Brain (organoid and tissue), 16 donors: ENCODE measurements at places on chromosomes 5 and 9. TPM values are rescaled to one million over a fixed set of nuclear protein-coding genes. Genes with fewer than 3 reads are reported as not detected.
A peak's percentile ranks its signal among the peaks of the same experiment; 100 is the strongest.

The C5 gene
- 2.8 TPM for polyA plus RNA-seq

DNA sequence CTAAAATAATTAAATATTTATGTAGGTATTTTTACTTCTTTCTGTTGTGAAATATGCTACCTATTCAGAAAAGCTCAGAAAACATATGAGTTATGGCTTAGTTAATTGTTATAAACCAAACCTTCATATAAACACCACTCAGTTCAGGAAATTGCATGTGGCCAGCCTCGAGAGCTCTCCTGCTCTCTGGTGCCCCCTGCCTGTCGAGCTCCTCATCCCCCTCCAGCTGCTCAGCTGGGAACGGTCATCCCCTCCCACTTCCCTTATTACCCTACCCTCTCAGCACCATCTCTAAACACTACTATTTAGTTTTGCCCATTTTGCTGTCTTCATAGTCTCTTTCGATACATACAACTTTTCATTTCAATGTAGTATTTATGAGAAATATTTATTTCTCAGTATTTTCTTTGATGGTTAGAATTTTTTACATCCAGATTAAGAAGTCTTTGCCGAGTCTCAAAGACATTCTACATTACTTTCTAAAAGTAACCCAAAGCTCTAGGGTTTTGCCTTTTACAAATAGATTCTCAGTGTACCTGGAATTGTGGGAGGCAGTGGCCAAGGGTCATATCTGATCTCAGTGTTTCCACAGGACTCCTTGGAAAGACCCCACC is 51.2 kb upstream of the SEMA4D start:
- DNase-seq = peak; percentile 75

DNA sequence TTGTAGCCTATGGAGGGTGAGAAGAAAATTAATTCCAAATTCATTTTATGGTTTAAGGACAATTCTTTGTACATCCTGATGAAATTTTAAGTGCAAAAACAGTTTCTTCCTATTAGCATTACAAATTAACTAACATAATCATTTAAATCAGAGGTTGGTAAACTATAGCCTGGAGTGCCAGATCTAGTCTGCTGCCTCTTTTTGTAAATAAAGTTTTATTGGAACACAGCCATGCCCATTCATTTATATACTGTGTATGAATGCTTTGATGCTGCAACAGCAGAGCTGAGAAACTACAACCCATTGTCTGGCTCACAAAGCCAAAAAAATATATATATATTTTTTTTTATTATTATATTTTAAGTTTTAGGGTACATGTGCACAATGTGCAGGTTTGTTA is 80.2 kb downstream of the FNIP1 start:
- DNase-seq = no peak

DNA sequence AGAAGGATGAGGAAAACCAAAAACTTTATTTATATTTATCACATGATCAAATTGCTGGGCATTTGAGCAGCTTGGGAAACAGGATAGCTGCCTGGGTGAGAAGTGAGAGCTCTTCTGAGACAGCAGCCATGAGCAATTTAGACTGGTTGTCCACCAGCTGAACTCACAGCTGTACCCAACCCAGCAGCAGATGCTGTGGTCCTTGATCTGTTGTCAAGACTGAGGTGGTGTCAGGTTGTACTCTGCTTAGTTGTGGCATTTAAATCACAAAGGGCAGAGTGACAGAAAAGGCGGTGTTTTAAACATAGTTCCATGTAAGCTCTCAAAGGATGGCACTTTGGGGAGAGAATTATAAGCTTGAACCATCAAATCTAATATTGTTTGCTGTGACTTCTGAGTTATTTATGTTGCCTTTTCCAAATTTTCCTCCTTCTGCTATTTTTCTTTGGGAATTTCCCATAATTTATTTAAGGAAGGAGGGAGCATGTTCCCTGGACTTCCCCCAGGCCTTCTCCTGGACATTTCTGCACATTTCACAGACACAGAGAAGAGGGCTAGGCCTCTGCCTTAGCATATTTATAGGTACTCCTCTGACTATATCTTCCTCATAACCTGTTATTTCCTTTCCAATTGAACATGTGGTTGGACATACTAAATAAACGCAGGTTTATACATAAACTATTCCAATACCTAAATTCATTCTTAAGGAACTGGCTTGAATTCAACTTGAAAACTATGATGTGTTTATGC is 117.7 kb upstream of the FER start:
- no peak for DNase-seq

DNA sequence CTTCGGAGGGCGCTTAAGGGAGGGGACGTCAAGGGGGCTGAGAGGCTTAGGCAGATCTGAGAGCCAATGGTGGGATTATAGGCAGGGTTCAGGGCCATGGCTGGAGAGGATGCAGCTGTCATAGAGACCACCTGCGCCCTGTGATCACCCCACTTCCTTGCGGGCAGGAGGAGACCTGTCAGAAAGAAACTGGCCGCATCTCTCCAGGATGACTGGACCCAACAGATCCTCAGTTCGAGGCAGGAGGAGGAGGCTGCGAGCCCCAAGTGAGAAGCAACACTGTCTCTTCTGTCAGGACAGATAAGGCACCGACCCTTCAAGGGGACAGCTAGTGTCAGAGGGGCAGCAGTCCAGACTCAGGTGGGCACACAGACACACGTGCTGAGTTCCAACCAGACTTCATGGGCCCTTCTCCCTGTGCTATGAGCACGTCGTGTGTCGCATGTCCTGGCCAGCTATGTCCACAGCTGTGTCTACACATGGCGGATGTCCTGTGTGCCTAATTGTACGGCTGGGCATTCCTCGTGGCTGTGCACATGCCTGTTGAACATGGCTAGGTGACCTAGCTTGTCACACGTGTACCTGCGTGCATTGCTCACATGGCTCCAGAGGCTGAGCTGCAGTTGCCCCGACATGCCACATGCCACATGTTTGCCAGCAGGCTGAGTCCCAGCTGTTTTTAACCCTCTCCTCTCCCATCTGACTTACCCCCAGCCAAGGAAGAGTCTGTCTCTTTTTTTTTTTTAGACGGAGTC is 583 bp upstream of the AQP3 start:
- no peak for DNase-seq

DNA sequence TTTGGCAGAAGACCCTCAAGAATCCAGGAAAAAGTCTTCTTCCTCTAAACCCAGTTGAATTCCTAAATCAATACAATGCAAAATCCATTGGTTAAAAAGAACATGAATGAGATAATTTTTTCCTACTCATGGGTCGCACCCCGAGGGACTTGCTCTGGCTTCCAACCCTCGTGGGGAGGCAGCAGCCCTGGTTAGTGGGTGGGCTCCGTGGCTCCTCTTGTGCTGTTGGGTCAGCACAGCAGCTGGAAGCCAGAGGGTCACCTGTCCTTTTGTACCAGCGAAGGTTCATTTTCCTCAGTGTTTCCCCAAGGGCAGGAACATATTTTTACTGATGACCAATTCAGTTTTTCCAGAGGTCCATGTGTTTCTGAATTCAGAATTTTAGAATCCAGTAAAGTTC is 120.6 kb upstream of the S1PR3 start:
- no peak for DNase-seq

GRCh38 chr9:33465096-33465495 is 8.6 kb downstream of the NOL6 start:
- DNase-seq = no peak
